Tibial artery (tissue), 4 donors: ENCODE measurements at places on chromosomes 2 and 18.
A peak's percentile ranks its signal among the peaks of the same experiment; 100 is the strongest.

GRCh38 chr2:239255218-239255617, 145.6 kb downstream of the HDAC4 start:
- no peak for DNase-seq

DNA sequence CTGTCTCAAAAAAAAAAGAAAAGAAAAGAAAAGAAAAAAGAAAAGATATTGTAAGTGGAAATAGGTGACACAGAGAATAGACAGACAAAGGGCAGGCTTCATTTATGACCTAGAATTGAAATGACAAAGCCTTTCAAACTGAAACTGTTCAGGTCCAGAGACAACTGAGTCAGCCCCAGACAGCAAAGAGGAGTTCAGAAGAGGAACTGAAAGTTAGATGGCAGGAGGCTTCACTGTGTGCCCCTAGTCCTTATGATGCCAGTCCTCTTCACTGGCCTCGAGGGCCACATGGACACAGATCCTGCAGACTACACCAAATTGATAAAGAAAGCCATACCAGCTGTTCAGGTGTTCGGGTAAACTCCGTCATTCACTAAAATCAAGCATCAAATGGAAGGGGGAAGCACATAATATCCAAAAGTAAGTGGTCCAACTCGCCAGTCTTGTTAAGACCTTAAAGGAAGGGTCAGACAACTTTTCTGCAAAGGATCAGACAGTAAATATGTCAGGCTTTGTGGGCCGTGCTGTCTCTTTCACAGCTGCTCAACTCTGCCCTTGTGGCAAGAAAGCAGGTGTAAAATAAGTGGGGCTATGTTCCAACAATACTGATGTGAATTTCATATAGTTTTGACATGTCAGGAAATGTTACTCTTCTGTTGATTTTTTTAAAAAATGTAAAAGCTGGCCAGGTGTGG, 231.9 kb upstream of the MGAT5 start:
- DNase-seq, result no peak

DNA sequence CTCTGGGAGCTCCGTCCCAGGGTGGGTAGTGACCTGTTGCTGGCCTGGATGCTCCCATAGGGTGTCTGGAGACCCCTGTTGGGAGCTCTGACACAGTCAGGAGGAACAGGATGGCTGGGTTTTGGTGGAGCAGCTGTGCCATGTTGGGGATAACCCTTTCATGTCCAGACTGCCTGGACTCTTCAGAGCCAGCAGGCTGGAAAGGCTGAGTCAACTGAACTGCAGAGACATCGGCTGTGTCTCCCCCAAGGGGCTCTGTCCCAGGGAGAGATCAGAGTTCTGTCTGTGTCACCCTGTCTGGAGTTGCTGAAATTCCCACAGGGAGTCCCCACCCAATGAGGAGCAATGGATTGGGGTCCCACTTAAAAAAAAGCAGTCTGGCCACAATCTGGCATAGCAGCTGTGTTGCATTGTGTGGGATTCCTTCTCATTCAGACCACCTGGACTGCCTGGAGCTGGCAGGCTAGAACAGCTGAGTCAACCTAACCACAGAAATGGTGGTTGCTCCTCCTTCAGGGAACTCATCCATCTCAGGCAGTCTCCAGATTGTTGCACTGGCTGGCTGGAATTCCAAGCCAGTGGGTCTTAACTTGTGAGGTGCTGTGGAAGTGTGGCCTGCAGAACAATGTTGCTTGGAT, 37.2 kb downstream of the AGPS start:
- DNase-seq, result no peak

DNA sequence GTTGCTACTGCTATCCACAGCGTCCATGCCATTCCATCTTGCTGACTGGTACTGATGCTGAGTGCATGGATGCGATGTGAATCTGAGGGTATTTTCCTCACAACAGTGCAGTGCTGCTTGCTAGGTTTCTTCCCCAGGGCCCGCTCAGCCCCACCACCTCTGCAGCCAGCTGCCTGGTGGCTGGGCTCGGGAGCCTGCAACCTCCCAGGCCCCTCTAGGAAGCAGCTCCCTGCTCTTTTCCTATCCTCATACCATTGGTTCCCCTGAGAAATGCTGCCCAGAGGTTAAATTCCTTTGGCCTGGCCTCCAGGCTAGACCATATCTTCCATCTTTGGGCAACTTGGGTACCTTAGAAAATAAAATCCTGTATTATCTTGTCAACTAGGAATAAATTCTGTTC, 413.6 kb downstream of the TGIF1 start:
- DNase-seq, result no peak

GRCh38 chr2:21047141-21048009, 3.5 kb upstream of the APOB start:
- DNase-seq, result no peak

GRCh38 chr2:217160103-217160743, 300.4 kb upstream of the TNP1 start:
- DNase-seq, result no peak

GRCh38 chr2:45008296-45009129, 739 bp downstream of the SIX2 start:
- no peak for DNase-seq

DNA sequence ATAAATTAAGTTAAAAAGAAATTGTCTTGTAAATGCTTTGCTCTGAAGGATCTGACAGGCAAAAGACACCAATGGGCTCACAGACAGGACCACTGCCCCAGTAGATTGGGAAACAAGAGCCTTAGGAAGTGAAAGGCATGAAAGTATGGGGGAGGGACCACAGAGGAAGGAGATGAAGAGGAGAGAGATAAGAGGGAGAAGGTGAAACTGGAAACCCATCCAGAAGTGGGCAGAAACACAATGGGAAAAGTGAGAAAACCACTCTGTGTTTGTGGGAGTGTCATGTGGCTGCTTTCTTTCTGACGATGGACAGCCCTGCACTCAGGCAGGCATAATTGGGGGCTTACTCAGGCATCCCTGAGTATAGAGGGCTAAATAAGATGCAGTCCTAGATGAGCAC, 101.5 kb upstream of the STON1 start:
- DNase-seq, result no peak

DNA sequence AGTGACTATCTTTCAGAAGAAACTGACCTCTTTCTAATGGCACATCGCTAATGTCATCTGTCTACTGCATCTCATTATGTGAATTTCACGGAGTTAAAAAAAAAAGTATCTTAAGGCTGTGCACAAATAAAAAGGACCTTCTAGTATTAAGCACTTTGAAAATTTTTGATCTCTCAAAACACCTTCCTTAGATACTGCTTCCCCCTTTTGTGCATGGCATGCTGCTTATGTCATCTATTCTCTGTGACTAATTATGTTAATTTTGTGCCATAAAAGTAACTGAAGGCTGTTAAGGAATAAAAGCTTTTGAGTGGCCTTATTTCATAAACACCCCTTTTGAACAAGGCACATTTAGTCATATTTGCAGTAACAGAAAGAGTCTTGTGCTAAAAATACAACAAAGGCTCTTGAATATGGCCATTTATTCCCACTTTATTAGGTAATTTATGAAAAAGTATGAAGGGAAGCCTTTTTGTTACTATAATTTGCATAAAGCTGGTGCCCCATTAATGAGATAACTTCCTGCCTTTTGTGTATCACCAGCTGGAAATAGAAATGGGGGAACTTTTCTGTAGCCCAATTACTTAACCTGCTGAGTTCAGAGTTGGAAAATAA, 1412.0 kb upstream of the ZEB2 start:
- no peak for DNase-seq

GRCh38 chr2:153557211-153557610, 78.6 kb upstream of the RPRM start:
- DNase-seq, result no peak

- DNase-seq, result no peak
Measured at GRCh38 chr2:165801176-165801575, 7.1 kb upstream of the GALNT3 start.

DNA sequence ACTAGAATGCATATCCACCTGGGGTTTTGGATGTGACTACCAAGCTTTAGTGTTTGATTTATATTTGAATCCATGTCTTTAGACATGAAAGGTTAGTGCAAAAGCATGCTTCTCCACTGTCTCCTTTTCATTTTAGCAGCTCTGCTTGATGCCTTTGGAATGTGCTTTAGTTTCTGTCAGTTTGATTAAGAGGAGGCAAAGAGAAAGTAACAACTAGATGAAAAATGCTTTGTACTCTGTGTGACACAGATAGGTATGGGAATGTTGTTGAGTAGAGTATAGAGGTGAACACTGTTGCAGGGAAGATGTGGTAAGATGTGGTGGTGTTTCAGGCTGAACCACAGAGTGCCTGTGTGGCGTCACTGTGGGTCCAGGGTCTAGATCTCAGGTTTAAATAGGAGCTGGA, 19.8 kb downstream of the PIK3C3 start:
- DNase-seq, result no peak

DNA sequence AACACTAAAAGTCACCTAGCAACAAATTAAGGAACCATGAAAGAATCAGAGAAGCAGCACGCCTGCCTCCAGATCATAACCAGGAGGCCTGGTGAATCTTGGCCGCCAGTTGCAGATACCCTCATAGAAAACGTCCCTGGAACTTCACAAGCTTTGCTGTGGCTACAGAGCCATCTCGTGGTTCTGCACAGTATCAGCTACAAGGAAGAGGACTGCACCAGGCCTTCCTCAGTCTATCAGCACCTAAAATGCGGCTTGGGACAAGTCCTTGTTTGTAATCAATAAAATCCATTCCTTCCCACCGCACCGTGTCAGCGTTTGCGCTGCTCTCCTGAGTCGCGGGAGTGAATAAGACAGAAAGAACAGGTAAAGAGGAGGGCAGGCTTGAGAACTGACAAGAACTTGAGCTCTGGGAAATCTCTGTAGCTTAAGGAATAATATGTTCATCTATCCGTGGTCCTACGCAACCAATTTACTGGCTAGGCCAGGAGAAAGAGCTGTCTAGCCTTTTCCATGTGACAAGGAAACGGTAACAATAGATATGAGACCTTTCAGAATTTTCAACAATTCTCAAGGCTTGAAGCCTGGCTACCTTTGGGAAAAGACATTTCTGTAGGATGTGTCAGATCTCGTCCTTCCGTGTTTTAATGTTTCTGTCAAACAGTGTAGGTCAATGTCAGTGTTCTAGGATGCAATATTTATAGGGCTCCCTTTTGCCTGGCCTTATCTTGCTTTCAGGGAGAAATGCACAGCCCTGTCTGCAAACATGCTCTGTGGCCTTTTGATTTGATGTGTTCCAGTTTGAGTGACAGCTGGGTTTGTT, 128.5 kb upstream of the RAB12 start:
- DNase-seq, result no peak

DNA sequence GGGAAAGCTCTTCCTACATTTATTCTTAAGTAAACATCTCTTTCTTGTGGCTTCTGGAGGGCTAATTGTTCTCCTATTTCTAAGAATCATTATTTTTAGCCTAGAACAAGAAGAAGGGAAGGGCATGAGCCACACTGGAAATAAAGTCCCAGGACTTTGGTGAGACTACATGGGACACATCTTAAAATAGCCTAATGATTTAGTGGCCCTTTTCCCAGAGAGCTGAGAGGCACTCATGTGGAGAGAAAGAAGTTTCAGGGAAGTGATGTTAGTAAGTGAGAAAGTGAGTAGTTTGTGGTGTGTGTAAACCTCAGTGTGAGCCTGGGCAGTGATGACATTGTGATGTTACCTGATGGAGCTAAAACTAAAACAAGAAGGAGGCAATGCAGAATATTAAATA, 14.6 kb downstream of the ITGA4 start:
- DNase-seq, result no peak

- no peak for DNase-seq
Measured at GRCh38 chr2:167424221-167424620, 535.9 kb downstream of the XIRP2 start.

- peak; percentile 54 for DNase-seq
Measured at GRCh38 chr2:66433945-66434678, 813 bp upstream of the MEIS1 start.

- DNase-seq, result no peak
Measured at GRCh38 chr2:67612576-67613042, 215.5 kb downstream of the ETAA1 start.

DNA sequence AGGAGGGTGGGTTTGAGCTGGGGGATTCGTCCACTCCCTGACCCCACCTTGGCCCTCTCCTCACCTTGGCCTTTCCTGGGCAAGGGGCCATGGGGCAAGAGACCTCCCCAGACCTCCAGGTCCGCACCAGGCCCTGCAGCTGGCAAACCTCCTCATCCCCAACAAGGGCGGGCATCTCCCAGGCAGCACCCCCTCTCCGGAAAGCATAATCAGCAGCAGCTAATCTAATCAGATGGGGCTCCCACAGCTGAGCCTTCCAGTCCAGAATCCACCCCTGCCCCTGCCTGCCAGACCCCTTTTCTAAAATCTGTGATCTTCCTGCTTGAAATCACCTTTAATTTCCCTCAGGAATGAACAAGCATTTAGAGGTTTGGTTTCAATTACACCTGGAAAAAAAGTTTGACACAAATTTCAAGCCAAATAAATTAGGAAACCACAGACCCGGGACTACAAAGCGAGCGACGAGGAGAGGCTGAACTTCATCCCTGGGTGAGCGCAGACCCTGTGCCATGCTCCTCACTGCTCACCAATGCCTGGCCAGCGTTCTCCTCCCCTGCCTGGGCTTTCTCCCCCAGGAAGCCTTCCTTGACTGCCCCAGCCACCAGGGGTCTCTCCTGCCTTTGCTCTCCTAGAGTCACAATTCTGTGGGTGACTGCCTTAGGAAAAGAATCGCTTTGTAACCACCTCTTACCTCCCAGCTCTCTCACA, 143.0 kb upstream of the MYCN start:
- no peak for DNase-seq

- DNase-seq, result no peak
Measured at GRCh38 chr2:61714210-61714609, 139.7 kb downstream of the FAM161A start.

GRCh38 chr2:31430439-31431165, 16.1 kb upstream of the XDH start:
- DNase-seq, result no peak

- no peak for DNase-seq
Measured at GRCh38 chr2:240886023-240886565, 9.9 kb downstream of the MAB21L4 start.

GRCh38 chr2:60822987-60823386, 58.4 kb upstream of the REL start:
- no peak for DNase-seq
